Activated T-helper 1 cell treated with Interleukin-2 at 50 U/mL for 16 hours (primary cell): ENCODE measurements at places on chromosomes 13 and 19.

DNA sequence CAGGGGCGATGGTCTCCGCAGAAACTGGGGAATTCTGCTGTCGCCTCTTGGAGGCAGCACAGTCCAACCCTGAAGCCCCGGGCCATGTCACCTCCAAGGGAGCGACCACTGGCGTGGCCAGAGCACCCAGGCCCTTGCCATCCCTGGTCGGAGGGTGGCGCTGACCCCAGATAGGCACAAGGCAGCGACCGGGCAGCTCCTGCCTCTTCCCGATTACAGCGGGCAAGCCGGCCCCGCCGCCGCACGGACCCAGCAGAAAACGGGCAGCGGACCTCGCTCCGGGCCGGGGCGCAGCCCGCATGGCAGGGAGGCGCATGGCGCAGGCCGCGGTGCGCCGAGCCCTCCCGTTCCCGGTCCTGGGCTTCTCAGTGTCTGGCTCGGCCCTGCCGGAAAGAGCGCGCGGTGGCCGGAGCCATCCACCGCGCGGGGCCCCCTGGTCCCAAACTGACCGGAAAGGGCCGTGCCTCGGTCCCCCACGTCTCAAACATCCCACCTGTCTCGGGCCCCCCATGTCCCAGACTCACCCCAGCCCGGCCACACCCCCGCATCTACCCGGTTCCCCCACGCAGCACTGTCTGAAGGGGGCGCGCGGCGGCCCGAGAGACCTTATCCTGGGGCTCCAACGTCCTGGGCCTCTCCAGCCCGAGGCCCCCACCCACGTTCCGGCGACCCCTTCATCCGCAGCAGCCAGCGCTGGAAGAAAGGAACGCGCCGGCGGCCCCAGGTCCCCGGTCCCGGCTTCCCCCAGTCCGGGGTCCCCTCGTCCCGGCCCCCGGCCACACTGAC, 727 bp downstream of the CERS1 start:
- no peak for DNase-seq

GRCh38 chr13:92463134-92463533, 763.5 kb upstream of the GPC6 start:
- no peak for DNase-seq

- no peak for DNase-seq
Measured at GRCh38 chr13:25181597-25181996, 9.5 kb upstream of the AMER2 start.

DNA sequence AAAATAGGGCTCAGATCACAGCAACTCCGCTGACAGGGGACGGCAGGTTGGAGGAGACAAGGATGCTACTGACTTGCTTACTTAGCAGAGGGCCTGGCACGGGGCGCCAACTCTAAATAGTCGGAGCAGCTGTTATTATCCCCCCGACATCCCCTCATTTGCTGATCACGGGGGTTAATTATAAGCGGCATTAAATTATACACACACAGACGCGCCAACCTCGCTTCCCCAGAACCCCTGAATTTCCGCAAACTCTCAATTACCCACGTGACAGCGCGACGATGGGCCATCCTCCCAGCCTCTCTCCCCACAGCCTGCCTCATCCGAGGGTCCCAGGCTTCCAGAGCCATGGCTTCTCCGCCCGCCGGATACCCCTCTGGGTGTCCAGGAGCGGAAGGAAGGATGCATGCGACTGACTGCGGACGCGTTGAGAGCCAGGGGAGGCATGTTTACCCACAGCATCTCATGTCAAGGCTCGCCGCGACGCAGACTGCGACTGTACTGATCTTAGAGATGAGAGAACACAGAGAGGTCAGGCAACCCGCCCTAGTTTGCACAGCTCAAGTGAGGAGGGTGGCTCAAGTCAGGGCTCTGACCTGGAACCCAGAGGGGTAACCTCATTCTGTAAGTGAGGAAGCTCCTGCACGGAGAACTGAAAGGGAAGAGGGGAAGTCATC, 5.7 kb downstream of the PTPRS start:
- DNase-seq: no peak

GRCh38 chr13:107202371-107203023, 634.6 kb upstream of the ARGLU1 start:
- DNase-seq: no peak

DNA sequence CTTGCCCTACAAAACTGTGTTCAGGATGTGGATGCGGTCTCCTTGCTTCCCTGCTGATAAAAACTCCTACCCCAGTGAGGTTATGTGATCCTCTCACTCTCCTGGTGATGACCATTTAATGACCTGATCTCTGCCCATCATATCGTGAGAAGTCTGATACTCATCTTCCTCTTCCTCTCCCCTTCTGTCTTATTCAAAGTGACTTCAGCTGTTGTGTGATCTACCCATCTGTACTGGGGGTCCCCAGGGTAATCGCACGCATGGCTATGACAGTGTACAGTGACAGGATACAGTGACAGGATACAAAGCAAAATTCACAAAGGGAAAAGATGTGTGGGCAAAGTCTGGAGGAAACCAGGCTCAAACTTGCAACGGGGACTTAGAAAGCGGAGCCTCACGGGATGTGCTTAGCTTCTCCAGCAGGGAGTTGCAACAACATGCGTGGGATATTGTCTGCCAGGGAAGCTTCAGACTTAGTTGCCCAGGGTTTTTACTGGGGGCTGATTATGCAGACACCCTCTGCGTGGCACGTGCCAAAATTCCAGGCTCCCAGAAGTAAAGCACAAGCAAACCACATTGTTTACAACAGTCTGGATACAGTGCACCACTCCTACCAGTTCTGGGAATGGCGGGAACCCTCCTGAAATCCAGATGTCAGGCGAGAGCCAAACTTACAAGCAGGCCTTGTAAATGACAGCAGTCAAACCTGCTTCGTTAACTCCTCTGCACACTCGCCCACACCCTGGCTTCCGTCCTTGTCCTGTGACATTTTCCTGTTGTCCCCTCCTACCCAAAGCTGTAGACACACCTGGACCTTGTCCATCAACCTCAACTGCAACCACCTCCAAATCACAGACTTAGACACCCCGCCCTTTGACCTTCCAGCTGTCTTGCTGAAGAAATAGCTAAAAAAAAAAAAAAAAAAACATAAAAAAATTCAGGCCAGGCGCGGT, 18.0 kb upstream of the GARRE1 start:
- no peak for DNase-seq

DNA sequence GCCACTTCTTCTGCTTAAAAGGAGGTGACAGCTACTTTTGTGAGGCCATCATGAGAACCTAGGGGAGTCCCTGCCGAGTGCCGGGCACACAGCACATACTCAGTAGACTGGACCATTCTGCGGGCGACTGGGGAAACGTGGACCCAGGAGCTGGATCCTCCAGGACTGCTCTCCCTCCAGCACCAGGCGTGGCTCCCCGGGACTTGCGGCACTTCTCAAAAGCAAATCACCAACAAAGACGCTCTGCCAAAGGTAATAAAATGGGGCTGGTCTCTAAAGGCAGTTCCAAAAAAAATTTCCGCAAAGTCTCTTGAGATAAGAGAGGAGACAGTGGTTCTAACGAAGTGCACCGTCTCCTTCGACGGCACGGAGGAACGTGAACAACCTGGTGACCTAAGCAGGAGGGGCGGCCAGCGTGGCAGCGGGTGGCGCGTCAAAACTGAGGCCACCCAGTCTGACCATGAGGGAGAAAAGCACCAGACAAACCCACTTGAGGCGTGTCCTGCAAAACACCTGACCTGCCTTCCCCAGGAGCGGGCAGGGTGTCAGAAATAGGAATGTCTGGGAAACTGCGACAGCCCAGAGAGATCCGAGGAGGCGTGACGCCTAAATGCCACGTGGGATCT, 1.4 kb upstream of the TMPRSS9 start:
- DNase-seq: no peak

GRCh38 chr19:51552996-51553725, 17.9 kb upstream of the ZNF175 start:
- no peak for DNase-seq

DNA sequence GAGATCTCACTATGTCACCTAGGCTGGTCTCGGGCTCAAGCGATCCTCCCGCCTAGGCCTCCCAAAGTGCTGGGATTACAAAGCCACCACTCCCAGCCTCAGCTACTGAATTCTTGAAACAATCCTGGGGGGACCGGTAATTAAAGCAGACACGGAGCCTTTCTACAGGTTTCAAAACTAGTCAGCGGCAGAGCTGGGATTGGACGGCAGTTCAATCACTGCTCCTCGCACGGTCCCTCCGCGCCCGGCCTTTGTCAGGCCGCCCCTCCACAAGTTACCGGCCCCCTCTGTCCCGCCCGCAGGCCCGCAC, 229 bp downstream of the BORCS8 start:
- no peak for DNase-seq

DNA sequence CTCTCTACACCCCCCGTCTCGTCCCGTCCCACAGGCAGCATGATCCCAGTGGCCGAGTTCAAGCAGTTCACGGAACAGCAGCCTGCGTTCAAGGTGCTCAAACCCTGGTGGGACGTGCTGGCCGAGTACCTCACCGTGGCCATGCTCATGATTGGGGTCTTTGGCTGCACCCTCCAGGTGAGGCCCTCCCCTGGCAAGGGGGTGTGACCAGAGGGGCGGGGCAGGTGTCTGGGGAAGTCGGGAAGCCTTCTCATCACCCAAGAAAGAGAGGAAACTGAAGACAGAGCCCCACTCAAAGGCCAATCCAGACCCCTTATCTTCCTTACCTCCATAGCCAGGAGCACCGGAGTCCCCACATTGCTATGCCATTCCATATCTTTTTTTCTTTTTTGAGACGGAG, 7.3 kb downstream of the LRRC8E start:
- no peak for DNase-seq

- DNase-seq: no peak
Measured at GRCh38 chr13:106998664-106999063, 430.7 kb upstream of the ARGLU1 start.

DNA sequence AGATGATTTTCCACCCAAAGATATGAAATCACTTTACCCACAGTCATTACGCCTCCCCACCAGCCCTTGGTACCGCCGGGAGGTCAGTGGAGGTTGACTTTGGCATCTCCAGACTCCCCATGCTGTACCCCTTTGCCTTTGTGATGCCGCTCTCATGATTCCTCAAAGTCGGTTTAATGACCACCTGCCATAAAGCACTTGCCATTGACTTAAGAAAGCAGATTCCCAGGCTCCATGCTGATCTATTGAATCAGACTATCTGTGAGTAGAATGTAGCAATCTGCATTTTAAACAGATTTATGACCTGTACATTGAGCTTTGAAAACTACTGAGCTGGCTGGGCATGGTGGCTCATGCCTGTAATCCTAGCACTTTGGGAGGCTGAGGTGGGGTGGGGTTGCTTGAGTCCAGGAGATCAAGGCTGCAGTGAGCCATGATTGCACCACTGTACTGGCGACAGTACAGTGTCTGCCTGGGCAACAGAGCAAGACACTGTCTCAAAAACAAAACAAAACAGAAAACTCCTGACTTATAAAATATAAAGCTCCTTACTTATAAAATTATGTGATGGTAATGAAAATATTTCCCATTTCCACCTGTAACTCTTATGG, 235.2 kb downstream of the KLF5 start:
- DNase-seq: no peak

- no peak for DNase-seq
Measured at GRCh38 chr13:40983725-40984667, 35.1 kb downstream of the ELF1 start.

DNA sequence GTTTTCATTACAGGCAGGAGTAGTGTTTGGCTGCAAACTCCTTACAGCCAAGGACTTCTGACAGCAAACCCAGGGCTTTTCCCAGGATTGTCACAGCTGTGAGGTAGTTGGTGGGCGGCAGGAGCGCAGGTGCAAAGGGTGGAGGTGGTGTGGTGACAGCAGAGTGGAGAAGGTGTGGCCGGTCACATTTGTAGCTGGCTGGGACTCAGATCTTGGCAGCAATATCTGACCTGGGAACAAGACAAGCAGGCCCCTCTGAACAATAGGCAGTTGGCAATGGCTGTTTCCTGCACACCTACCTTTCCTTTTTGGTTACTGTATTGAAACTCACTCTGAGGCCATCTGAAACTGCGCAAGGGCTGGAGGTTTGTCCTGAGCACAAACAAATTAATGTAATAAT, 327.3 kb downstream of the COG6 start:
- DNase-seq: no peak

GRCh38 chr13:100525453-100526317, 62.9 kb downstream of the GGACT start:
- no peak for DNase-seq

GRCh38 chr13:71661921-71662320, 205.1 kb downstream of the DACH1 start:
- no peak for DNase-seq

DNA sequence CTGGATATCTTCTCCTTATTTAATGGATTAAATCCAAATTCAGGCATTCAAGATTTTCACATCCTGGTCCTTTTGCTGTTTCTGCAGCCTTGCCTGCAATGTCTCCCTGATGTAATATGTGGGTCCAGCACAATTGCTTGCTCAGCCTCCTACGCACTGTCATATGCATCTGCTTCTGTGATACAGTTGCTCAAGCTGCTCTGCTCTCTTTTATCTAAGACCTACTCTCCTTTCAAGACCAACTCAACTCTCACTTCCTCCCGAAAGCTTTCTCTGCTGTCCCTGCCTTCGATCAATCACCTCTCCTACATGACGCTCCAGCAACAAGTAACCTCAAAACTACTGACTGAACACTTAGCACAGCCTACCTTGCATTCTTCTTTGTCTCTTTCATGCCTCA, 138.2 kb downstream of the DCLK1 start:
- no peak for DNase-seq

- DNase-seq: no peak
Measured at GRCh38 chr19:30567536-30568232, 195.5 kb downstream of the ZNF536 start.

- no peak for DNase-seq
Measured at GRCh38 chr19:53877361-53877766, 4.6 kb upstream of the PRKCG start.

DNA sequence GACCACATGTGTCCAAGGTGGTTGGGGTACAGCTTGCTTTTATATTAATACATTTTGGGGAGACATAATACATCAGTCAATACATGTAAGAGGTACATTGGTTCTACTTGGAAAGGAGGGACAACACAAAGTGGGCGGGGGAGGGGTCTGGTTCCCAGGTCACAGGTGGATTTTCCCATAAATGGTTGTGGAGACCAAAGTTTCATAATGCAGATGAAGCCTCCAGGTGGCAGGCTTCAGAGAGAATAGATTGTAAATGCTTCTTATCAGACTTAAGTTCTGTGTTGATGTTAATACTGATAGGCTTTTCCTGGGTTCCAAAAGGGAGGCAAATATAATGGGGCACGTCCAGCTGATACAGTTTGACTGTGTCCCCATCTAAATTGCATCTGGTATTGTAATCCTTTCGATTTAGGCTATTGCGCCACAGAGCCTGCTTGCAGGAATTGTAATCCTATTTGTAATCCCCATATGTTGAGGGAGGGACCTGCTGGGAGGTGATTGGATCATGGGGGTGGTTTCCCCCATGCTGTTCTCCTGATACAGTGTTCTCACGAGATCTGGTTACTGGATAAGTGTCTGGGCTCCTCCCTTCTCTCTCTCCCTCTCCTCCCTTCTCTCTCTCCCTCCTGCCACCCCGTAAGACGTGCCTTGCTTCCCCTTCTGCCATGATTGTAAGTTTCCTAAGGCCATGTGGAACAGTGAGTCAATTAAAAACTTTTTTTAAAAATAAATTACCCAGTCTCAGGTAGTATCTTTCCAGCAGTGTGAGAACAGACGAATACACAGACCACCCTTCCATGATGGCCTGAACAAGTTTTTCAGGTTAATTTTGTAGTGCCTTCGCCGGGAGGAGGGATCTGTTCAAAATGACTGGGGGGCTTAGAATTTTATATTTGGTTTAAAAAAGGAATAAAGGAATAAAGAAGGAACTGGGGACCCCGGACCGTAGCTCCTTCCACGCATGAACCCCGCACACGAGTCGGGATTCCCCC, 44.9 kb downstream of the ZNF823 start:
- DNase-seq: no peak

- DNase-seq: no peak
Measured at GRCh38 chr13:73695325-73695724, 438.9 kb downstream of the KLF12 start.

GRCh38 chr13:19685034-19685433, 51.6 kb downstream of the MPHOSPH8 start:
- DNase-seq: no peak
